ENCODE measurements at places on chromosomes 7 and 10.
A peak's percentile ranks its signal among the peaks of the same experiment; 100 is the strongest.

- DNase-seq = no peak
These were observed 956.9 kb upstream of the ZNF722 start for GRCh38 chr7:63041786-63042185.

GRCh38 chr7:22109761-22110160, 164.1 kb upstream of the CDCA7L start:
- peak; percentile 23 for DNase-seq

GRCh38 chr10:1115607-1115955, 59.4 kb downstream of the WDR37 start:
- no peak for DNase-seq

DNA sequence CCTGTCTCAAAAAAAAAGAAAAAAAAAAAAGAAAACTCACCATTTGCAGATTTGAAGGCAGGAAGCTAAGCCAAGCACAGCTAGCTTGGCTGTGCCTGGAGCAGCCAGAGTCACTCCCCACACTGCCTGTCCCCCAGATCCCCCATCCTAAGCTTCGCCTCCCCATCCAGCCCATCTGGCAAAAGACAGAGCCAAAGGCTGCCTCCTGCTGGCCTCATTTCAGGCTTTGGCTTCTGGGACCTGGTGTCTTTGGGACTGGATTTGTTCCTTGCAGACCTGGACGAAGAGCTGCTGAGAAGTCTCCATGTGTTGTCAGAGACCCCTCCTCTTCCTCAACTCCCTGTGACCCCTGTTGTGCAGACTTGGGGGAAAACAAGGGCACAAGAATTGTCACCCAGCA, 8.1 kb downstream of the ASL start:
- DNase-seq = no peak

DNA sequence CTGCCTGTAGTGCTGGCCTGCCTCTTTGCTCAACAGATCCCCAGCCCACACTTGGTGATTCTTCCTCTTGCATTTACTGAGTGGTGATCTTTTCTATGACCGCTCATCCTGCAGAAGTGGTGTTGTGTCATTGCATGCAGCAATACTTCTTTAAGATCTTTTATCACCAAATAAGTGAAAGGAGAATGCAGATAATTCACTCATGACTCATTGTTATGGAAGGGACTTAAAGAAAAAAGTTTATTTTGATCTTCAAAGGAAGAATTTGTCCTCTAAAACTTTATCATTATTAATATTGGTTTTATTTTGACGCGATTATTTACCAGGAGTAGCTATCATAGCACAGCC, 489.1 kb upstream of the CELF2 start:
- DNase-seq = no peak

DNA sequence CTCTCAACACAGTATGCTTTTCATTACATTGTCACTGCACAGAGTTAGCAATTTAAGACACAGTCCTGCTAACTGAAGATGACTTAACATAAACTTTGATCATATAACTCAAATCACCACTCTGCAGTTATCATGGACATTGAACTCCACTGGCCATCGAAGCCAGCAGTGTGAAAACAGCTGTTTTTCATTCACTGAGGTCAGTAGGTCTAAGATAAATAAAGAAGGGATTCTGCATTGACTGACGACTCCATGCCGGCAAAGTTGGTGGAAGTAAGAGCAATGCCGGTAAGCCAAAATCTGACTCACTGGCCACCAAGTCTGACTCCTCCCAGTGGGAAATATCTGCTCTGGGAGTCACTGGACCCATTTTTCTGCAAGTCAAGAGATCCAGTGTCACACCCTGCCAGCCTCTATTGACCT, 449.9 kb upstream of the ANKRD30A start:
- DNase-seq = no peak

GRCh38 chr7:124369310-124369709, 336.4 kb upstream of the TMEM229A start:
- no peak for DNase-seq

DNA sequence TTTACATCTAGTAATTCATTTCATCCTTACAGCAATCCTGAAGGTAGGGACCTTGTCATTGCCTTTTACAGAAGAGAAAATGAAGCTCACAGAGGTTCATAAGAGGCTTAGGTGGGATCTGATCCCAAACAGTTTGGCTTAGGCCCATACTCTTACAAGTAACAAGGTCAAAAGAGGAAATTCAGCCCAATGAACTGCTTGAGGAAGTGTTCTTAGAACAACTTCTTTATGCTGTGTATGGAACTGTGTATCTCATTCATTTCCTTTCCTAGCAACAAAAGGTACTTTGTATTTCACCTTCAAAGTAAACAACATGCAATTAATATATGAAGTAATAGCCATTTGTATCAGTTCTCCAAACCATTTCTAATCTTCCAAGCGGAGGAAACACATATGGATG, 79.3 kb downstream of the AVL9 start:
- DNase-seq = no peak

DNA sequence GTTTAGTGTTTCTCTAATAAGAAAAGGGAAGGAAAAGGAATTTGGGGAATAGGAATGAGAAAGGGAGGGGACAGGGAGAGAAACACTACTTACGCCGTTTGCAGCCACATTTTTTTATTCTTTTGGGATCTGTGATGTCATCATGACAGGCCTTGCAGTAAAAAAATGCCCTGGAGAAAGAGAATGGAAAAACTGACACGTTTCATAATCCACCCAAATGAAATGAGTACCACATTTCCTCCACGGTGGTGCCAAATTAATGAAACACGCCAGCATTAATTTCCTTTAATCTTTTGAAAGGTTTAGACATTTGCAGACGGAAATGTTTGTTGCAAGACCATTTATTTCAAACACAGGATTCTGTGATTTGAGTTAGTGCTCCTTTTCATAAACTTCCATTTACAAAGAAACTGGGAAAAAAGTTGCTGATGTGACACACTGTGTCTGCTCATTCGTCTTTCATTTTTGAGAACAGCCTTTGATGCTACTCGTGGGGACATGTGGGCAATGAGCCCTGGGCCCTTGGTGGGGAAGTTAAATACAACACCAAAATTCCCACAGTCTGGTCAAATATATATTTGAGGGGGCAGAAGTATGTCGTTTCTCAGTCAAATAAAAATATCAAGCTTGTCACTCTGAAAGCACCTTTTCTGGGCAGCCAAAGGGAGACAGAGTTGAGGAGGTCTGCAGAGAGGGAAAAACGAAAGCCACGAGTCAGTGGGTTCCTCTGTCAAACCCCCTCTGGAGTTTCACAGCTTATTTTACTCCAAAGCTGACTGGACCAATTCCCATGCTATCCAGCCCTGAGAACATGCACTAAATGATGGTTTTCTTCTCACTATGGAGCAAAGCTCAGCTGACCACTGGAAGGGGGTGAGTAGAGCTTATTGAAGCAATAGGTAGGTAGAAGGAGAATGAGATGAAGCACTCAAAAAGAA, 625.5 kb downstream of the KCNMA1 start:
- no peak for DNase-seq

- DNase-seq = no peak
These were observed 363.4 kb downstream of the GRID1 start for GRCh38 chr10:86003201-86003621.

DNA sequence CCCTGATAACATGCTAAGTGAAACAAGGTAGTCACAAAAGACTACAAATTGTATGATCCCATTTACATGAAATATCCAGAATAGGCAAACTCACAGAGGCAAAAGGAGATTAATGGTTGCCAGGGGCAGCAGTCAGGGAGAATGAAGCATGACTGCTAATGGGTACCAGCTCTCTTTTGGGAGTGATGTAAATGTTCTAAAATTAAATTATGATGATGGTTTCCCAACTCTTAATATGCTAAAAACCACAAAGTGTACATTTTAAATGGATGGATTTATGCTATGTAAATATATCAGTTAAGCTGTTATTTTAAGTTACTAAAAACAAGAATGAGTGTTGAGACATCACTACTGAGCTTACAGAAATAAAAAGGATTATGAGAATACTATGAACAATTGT, 12.6 kb downstream of the CYP51A1 start:
- no peak for DNase-seq

DNA sequence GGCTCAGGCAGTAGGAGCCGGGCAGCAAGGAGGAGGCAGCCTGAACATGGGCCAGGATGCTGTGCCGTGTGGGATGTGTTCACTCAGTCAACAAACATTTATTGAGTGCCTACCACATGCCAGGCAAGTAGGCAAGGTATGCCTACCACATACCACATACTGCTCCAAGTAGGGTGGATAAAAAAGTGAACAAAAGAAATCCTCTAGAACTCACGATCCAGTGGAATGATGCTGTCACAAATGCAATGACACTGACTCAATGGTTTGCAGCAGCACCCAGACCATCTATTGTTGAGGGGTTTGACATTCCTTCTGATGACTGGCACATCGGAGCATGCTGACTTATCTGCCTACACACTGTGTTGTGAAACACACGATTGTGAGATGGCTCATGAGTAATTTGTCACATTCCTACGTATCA, 413.5 kb downstream of the NRG3 start:
- DNase-seq = no peak

- no peak for DNase-seq
These were observed 90.4 kb upstream of the LRRTM3 start for GRCh38 chr10:66835400-66835799.

- no peak for DNase-seq
These were observed 50.9 kb downstream of the CCDC3 start for GRCh38 chr10:12950583-12951128.

GRCh38 chr10:48536916-48537890, 67.7 kb downstream of the ARHGAP22 start:
- DNase-seq = no peak

- no peak for DNase-seq
These were observed 3.2 kb downstream of the TES start for GRCh38 chr7:116213361-116214130.

- no peak for DNase-seq
These were observed 280.9 kb downstream of the LRMDA start for GRCh38 chr10:75712242-75712880.

DNA sequence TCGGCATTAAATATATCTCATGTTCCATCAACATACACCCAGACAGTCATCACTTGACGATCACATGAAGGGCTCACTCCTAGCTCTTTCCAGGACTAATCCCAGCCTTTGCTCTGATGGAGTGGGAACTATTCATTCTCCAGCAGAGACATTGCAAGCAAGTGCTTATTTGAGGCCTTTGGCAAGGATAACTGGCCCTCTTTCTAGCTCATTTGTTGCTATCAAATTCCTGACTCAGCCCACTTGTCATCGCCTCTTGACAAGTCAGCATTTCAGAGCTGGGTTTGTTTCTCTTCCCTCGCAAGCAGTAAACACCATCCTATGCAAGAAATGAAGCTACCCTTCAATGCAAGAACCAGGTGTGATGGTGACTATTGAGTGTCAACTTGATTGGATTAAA, 1165.7 kb upstream of the AUTS2 start:
- DNase-seq = no peak

Measured in activated naive CD4-positive, alpha-beta T cell treated with anti-CD3 and anti-CD28 coated beads, Interleukin-2, amount 50 U/mL, for 16 hours (primary cell).